ENCODE measurements at places on chromosomes 1 and 21.

- DNase-seq = peak; percentile 45
Measured at GRCh38 chr1:94873520-94874351, 53.2 kb downstream of the CNN3 start.

DNA sequence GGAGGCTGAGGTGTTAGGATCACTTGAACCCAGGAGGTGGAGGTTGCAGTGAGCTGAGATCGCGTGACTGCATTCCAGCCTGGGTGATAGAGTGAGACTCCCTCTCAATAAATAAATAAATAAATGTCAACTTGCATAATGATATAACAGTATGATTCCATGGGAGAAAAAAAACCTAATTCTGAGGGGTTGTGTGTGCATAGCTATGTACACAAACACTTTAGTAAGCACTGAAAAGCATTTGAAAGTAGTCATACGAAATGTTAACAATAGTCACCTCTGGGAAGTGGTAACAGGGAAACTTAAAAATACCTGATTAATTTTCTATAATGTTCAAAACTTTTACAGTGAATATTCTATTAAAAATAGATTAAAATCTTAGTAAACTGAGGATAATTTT, 43.2 kb downstream of the ANKRD13C start:
- no peak for DNase-seq

GRCh38 chr21:14120091-14120734, 90.5 kb downstream of the LIPI start:
- DNase-seq = no peak

DNA sequence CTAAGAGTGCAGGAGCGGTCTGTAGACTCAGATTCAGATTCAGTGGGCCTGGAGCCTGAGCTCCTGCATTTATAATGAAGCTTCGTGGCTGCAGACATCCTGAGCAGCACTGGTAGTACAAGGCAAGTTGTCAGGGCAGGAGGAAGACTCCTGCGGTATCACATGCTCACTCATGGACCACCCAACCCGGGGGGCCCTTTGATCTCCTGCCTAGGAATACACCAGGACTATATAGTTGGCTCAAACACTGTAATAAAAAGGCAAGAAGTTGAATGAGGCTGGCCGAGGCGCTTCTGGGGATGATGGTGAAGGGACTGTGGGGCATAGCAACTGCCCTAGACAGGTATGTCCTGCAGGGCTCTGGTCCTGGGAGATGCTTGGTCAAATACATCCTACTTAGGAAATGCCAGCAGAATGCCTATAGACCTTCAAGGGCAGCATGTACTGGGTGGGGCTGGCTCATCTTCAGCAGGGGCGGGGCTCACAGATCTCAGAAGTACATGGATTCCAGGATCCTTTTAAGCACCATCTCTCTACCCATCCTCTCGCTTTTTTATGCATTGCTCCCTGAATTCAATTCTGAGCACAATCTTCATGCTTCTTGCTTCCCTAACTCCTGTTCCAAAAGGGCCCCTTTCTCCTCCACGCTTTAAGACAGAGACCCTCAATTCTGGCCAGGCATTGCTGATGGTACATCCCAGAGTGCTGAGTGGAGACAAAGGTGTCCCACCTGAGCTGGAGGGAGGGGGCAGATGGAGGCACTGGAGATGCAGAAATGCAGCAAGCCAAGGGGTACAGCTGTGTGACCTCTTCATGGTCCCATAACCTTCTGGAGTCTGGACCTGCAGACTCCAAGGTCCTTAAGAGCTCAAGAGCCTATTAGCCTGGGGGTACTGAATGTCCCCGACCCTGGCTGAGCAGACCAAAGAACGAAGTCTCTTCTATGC, 2.1 kb upstream of the RAP1GAP start:
- no peak for DNase-seq

DNA sequence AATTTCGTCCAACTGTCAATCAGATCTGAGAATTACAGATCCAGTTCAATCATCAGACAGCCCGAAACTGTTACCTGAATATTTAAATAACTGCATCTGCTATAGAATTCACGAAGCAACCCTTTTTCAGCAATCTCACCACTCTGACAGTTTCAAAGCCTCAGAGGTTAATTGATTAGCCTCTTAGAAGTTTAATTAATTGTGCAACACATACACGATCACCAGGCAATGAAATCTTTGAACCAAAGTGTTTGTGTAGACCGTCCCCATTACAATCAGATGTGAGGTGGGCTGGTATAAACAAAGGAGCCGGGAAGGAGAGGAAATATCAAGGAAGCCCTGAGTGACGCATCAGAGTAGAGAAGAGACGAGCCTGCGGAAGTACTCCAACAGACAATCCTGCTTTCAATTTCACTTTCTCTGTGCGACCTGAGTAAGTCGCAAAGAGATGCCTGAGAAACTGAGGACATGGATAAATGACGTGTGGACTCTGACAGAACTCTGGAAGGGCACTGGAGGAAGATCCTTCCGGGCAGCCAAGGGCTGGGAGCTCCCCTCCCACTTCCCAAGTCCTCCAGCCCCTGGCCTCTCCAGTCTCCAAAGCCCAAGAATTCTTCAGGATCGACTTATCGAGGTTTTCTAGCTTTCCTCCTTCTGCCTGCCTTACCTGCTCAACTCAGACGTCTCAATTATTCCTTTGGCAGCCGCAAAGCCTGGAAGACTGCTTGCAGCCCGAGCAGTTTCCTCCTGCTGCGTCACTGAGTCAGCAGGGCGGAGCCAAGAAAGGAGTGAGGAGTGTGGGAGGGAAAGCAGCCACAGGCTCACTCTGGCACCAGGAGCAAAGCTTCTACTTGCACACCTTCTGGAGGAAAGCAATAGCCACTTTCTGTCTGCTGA, at the start of gene RNASEL:
RNASEL (minus strand) TSS at position 757 of the 897 bp plus-strand sequence. CDS start 2,450 bp downstream, outside the sequence.
- no peak for DNase-seq

- no peak for DNase-seq
Measured at GRCh38 chr1:64043976-64044375, 159.4 kb upstream of the UBE2U start.

DNA sequence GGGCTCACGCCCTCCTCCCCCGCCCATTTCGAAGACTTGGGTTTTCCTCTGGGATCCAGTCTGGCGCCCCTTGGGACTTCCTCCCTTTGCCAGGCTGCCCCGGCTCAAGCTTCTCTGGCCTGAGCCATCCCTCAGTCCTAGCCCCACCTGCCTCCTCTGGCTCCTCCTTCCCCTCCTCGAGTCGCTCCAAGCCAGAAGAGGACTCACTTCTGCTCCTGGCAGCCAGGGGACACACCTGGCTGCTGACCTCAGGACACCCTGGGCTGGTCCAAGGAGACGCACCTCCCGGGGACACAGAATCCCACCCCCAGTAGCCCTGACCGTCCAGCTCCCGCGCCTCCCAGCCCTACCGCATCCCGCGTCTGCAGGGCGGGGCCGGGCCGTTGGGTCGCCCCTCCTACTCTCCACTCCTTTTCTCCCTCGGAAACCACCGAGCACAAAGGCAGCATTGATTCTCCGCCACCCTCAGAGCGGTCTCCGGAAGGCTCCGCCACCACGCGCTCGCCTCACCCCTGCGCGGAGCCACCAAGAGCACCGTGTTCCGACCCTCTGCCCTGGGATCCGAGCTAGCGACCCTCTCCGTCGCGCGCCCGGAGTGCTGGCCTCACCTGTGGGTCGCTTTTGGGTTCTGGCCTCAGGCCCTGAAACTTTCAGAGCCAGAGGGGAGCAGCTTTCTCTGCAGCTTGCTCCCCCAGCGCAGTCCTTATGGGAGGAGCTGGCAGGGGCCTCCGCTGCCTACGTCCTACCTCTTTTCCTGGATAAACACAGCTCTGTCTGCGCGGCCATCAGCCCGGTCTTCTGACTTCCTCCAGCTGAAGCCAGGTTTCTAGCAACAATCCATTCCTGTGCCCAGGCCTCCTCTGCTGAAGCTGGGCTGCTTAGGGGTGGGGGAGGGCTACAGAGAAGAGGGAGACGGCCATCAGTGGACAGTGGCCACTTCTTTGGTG, at the start of gene C2CD4D:
C2CD4D (minus strand) TSS at position 364 of the 947 bp plus-strand sequence. CDS start 831 bp downstream, outside the sequence.
- DNase-seq = no peak

GRCh38 chr21:36471254-36471723, 8.6 kb downstream of the CLDN14 start:
- no peak for DNase-seq

DNA sequence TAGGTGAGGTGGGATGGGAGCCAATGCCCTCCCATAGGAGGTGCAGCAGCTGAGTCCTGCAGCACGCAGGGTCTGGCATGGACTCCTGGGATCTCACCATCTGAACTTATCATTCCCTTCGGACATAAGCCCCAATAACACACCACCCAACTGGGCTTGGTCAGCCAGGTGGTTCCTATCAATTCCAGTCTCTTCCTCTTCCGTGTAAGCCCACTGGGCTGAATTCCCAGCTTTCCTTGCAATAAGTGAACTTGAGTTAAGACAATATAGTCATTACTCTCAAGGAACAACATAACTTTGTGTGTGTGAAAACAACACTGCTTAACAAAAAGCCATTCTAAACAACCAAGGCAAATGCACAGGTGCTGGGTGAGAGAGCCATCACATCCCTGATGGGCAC, 86.6 kb upstream of the EDN2 start:
- DNase-seq = no peak

GRCh38 chr1:88284666-88285366, 399.3 kb upstream of the PKN2 start:
- no peak for DNase-seq

GRCh38 chr1:232667778-232668165, 37.8 kb upstream of the SIPA1L2 start:
- DNase-seq = no peak

DNA sequence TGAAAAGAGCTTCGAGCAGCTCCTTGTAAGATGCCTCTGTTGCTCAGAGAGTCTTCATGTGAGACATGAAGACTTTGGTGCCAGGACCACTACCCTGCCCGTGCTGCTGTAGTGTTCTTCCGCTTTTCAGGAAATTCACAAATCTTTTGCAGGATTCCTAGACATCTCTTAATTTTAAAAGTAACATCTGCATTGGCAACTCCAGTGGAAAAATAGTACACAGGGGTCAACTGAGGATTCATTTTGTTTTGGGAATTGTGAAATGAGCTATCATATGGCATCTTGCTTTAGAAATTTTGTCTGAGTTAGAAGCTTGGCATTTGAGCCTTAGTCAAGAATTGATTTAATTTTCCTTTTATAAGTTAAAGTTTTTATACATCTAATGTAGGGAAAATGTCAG, 7.2 kb downstream of the PRDM2 start:
- DNase-seq = no peak

DNA sequence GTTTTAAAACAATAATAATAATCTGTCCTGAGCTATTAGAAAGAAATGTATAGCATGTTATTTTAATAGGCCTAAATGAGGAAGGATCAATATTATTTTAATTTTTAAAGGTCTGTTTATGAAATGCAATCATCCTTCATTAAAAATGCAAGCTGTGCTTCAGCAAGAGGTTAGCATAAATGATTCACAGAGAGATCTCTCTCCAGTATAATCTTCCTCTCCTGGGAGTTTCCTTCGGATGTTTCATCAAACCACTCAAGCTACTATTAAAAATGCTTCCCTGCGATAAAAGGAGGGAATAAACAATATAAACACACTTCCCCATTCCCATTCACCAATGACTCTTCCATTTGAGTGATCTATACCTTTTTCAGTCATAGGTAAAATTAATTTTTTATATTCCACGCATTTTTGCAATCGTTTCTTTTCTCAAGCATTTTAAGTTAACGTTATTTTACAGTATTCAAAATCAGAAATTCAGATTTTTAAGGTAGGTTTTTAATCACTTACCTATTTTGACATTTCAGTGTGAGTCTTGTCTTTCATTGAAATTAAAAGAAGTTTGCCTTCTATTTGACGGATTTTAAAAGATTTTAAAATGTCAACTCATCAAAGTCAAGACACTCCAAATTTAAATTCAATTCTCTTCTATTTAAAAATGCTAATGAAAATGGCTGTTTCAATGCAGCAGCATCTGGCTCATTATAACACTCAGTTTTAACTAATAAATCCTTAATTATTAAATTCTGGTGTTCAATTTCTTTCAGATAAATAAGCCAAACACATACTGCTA, 64.3 kb downstream of the RERE start:
- DNase-seq = no peak

DNA sequence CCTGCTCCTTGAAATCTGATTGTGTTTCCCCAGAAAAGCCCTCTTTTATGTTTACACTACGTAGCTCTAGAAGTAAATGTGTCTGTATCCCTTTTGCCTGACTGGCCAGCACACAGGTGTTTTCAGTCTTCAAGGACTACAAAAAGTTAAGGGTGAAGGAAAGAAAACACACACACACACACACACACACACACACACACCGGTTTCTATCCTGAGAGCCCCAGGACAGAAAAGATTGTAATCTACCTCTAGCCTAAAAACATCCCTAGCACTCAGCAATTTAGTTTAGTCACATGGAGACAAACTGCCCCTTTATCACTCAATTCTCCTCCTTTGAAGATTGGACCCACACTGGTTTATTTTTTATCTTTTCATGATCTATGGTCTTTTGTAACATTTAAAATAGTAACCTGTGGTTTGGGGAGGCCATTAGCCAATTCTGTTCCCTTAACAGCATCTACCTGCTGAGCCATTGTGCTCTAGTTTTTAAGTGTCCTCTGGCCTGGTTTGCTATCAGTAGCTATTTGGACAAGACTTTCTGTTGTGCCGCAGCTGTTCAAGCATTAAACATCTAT, 15.8 kb upstream of the TRIM45 start:
- DNase-seq = no peak

- no peak for DNase-seq
Measured at GRCh38 chr21:36509973-36510664, 30.2 kb upstream of the CLDN14 start.

GRCh38 chr1:110138956-110139355, 11.3 kb upstream of the SLC6A17 start:
- no peak for DNase-seq

DNA sequence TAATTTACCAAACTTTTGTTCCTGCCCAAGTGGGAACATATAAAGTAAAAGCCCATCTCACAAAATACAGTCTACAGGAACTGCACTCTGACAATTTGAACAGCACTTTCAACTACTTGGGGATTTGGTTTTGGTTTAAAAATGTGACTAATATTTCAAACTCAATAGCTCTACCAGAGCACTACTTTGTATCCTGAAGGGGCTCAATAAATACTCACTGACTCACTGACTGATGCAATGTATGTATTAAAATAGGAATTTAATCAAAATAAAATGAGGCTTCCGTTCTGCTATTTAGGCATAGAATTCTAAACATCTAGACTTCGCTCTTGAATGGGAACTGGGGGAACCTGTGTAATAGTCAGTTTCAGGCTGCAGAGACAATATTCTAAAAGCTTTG, 21.9 kb downstream of the EFCAB14 start:
- no peak for DNase-seq

DNA sequence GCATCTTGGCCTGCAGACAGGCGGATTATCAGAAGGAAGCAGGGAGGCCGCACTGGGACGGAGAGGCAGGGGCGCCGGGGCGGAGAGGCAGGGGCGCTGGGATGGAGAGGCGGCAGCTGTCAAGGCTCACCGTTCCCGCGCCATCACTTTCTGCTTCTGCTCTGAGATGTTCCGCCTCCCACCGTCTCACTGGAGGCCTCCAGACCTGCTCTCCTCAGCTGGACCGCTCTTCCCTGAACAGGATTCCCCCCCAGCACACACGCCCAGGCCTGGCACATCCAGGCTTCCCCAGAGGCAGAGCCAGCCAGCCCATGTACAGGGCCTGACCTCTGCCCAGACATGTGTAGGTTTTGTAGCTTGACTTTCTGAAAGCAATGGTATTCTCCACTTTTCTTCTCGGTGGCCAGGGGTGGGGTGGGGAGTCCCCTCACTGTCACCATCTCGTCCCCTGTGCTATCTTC, 84.1 kb downstream of the RIPK4 start:
- no peak for DNase-seq

GRCh38 chr1:9317591-9318417, 25.1 kb downstream of the SPSB1 start:
- DNase-seq = no peak

GRCh38 chr1:224996266-224996665, 66.8 kb downstream of the DNAH14 start:
- no peak for DNase-seq
